ENCODE measurements at places on chromosomes 3 and 15. TPM values are rescaled to one million over a fixed set of nuclear protein-coding genes. Genes with fewer than 3 reads are reported as not detected.

DNA sequence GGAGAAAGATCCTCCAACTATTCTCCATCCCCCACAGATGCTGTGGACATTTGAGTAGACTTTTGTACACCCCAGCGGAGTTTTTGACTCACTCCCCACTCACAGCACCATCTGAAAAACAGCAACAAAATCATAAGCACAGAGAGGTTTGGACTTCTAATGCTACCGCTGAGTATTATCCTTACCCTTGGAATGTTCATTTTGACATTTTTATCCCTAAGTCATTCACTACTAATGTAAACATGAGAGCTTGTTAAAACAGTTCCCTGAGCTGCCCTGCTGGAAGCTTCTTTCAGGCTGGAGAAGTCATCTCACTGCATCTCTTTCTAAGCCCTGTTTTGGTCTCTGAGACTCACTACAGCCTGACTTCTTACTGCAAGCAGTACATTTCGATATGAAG, 1045.9 kb downstream of the MCTP2 start:
- DNase-seq, result no peak

DNA sequence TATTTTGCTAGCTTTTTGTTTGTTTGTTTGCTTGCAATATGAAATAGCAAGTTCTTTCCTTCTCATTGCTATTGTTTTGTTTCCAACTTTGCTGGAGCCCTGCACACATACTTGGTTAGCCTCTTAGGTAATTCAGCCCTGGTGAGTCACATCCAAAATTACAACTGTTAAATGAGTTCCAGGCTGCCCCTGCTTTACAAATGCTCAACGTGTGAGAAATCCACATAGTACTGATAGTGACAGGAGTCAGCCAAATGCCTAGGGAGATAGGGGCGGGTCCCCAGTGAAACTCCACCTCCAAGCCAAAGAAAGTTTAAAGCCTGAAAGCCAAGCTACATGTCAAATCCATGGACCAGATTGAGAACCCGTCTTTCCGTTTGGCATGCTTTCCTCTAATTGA, 81.3 kb upstream of the RNF7 start:
- DNase-seq, result no peak

DNA sequence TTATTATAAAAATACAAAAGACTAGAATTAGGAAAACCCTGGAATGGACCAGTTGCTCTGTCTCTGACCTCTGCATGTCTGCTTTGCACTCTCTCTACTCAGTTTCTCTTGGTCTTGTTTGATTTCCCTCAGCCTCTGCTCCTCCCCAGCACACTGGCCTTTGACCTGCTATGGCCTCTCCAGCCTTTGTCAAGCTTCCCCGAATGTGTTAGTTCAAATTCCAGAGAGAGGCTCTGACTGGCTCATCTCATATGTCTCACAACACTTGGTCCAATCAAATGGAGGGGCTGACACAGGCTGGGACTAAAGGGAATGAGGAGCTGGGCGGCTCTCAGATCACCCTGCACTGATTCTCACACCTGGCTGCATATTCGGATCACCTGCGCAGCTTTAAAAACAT, 52.4 kb upstream of the CMTM8 start:
- DNase-seq, result no peak

ZBBX gene
- 5.1 TPM for polyA plus RNA-seq

NEK10 gene
- 2.2 TPM for polyA plus RNA-seq

DNA sequence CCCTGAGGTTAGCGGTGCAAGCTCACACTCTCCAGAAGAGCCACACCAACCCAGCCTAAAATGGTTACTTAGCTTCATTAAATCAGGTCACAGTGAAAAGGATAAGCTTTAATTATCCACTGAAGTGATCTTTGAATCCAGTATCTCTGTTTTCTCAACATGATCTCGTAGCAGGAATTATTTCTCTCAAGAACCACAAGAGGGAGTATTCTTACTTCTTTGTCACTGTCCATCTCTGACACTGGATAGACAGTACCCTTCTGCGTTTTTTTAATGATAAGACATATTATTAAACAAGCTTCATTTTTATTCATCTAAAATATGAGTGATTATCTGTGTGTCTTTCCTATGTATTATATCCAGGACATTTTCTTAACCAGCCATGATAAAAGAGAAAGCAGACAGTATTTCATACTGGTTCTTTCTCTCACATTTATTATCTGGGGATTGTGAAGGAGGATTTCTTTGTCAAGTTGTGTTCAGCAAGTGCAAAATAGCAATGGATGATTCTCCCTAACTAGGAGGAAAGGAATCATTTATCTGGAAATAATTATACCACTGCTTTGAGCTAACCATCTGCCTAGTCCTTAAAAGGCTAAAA, 105.4 kb upstream of the CCDC54 start:
- DNase-seq, result no peak

CTSH gene
- 147 TPM for polyA plus RNA-seq

- DNase-seq, result peak; percentile 76
These were observed at the start of gene KIF7 for GRCh38 chr15:89654847-89655805. TSS of gene KIF7 (minus strand) at chr15:89655467. CDS start at chr15:89652930, 2,537 bp downstream.

DNA sequence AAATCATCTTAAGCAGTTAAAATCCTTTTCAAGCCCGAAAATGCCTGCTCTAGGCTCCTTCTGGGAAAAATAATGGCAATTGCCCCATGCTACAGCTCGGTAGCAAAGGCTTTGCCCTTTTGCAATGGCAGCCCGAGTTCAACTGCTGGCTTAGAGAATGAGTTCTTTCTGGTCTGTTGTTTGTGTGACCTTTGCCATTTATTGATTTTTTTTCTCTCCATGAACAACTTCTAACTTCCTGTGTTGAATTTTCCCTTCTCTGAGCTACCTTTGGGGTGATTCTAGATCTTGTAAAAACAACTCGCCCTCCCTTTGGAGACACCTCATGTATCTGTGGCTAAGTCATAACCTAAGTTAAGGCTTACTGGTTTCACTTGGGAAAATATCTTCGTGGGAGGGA, 139.3 kb downstream of the PLCH1 start:
- DNase-seq, result no peak

DNA sequence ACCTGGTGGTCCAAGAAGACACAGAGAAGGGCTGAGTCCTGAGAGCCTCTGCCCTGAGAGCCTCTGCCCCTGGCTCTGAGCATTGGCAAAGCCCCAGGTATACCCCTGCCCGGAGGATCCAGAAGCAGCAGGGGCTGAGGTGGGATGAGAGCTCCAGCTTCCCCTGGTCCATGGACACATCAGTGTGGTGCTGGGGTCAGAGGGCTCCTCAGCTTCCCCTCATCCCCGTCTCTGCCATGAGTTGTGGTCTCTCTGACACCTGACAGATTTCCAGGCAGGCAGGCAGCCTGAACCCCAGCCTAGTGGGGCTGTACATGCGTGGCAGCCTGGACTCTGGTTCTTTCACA, 3.5 kb upstream of the KLF15 start:
- DNase-seq, result no peak

DNA sequence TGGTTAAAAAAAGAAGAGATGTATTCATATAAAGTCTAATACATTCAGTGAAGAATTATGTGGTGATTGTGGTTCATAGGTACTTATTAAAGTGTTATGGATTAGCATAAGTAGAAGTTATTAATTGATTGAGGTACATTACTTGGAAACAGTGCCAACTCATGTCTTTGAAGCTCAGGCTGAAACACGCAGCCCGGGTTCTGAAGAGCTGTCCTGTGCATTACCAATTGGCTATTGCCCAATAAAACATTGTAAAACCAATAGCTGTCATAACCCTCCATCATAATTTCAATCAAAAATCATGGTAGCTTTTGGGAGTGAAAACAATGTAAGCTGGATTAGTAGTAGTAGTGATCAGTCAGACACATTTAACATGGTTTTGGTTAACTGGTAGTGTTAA, 560.1 kb downstream of the MCTP2 start:
- DNase-seq, result no peak

- no peak for DNase-seq
These were observed at the start of gene IL16 for GRCh38 chr15:81196576-81197254. TSS of gene IL16 (plus strand) at chr15:81196879. CDS start at chr15:81225400, 28,521 bp downstream.

DNA sequence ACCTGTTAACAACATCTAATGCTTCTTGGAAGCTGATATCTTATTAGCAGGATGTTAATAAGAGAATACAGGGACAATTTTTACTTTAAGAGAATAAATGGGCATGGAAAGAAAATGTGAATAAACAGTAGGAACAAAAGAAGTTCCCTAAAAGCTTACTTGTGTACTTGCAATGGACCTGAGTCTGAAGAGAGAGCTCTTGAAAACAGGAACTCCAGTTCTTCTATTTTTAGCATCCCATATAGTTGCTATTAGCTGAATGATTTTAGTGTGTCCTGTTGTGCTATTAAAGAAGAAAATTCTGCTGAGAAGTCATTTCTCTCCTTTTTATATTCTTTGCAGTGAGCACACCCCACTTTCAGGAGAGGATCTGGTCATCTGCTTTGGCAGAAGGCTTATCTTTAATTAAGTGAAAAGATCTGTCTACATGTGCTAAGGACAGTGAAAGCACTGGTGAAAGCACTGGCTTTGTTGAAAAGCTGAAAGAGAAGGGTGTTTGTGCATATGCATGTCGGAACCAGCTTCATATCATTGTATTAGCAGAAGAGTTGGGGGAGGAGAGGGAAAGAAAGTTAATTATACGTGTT, 1.4 kb upstream of the ST3GAL6 start:
- no peak for DNase-seq

TUSC7 gene
- not detected for polyA plus RNA-seq

PLAAT1 gene
- 2.6 TPM for polyA plus RNA-seq

DNA sequence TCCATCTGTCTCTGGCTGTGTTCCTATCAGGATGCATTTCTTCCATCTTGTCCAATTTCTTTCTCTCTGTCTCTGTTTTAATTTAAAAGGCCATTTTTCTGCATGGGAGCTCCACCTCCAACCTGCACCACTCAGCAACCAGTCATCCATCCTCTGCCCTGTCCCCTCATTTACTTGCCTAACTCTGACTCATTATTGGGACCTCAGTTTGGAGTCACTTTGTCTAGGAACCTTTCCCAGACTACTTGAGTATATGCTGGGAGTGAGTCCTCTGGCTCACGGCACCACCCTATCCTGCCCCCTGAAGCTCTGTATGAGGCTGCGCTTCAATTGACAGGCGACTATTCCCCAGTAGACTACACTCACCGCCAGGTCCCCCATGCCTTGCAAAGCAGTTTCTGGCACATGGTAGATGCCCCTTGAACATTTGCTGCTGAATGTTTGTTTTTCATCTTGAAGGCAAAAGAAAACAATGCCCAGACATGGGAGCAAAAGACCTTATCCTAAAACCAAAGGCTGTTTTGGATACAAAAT, 513.3 kb upstream of the CFAP20DC start:
- DNase-seq, result no peak

DNA sequence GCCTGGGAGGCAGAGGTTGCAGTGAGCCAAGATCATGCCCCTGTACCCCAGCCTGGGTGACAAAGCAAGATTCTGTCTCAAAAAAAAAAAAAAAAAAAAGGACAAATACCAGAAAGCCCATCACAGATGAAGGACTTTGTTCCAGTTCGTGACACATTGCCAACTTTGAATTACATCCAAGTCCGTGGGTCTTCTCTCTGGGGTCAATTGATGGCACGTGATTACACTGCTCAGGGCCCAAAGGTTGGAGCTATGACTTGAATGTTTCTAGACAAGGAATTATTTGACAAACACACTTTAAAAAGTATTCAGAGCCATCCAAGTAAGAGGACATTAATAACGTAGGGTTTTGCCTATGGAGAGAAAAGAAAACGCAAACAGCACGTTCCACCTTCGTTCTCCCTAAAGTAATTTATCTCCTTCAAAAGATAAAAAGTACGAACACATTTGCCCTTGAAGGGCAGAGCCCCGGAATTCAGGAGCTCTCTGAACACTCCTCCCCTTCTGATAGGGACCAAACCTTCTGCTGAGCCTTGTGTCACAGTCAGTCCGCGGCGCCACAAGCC, 31.3 kb upstream of the ST3GAL6 start:
- no peak for DNase-seq

- DNase-seq, result no peak
These were observed 39.8 kb downstream of the EOGT start for GRCh38 chr3:68973639-68974038.

DNA sequence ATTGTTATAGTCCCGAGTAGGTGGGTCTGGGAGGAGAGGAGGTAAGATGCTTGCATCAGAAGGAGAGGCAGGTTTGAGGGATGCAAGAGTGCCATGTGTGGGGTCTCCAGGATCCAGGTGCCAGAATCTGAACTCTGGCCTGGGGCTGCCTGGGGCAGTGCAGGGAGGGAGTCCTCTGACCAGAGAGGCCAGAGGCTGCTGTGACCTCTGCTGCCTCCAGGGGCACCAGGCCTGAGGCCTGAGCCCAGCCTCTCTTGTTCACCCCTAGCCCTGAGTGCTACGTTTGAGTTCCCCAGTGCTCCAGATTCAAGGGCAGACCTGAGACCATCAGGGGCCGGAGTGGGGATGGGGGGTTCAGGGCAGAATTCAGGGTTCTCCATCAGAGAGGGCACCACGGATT, 7.4 kb downstream of the SLC38A3 start:
- DNase-seq, result no peak

GRCh38 chr15:58980351-58980939, 7.0 kb upstream of the RNF111 start:
- DNase-seq, result peak; percentile 31

AHSG gene
- polyA plus RNA-seq, result 0.56 TPM

CLN6 gene
- 43.2 TPM for polyA plus RNA-seq

SPTSSB gene
- 3.0 TPM for polyA plus RNA-seq

DNA sequence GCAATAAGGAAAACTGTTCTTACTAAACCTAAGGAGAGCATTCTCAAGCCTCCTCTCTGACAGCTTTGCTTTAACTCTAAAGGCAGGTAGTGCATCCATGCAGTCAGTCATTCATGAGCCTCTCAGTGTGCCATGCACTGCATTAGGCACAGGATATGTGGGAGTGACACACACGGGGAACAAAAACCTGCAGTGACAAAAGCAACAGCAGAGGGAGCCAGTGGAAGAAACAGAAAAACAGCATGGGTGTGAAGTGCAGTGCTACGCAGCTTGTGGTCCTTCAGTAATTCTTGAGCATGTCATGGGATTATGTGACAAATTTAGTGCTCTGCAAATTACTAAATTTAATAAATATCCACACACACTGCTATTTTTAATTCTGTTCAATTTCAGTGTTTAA, 230.7 kb downstream of the BBX start:
- peak; percentile 43 for DNase-seq

- no peak for DNase-seq
These were observed 159.0 kb upstream of the NUDT16 start for GRCh38 chr3:131222599-131222998.

All from renal pelvis (tissue), 12 donors.